Nephron progenitor cell (in vitro differentiated cells): ENCODE measurements at places on chromosomes 1 and 21.

GRCh38 chr1:47411436-47411835 is 4.6 kb upstream of the FOXE3 start:
- no peak for DNase-seq

DNA sequence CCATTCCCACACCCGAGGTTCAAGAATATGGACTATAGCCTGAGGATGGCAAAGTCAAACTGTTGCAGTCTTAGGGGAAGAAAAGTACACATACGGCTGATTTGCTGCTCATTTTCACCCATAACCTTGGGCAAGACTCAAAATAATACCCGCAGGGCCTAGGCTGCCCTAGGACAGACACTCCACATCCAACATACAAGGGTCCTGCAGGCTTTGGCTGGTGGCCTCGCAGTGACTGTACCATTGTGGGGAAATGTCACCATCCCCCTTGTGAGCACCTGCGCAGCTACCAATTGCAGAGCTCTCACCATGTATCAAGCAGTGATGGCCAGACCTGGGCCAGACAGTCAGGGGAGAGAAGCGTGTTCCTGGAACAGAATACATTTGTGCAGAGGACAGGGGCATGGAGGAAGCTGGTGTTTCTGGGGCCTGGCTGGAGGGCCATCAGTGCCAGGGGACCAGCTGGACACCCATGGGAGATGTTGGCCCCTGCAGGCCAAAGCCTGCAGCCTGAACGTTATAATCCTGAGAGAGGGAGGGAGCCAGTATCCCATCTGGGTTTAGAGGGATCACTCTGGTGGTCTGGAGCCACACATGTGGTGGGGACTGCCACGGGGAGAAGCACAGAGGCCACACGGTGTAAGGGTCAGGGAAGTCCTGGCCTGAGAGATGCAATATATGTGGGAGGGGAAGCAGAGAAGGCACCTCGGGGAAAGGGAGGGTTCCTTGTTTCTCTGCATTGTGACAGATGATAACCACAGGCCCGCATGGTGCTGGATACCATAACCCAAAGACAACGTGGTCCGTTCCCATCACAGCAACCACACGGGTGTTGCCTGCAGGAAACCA is 101.2 kb downstream of the GLIS1 start:
- no peak for DNase-seq

DNA sequence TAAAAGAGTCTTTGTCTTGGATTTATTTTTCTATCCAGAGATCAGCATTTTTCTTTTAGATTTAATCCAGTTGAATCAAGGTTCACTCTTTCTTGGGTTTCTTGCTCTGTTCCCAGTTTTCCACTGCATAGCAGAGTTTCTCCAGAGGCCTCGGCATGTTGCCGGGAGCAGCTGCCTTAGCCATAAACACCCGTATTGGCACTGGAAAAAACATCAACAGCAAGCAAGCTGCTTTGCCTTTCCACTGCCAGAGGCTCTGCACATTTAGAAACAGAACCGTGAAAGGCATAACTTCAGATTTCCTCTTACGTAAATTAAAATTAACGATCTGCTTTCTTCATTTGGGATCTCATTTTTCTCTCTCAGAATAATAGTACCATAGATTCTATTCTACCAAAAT is 181.8 kb upstream of the L1TD1 start:
- no peak for DNase-seq

GRCh38 chr1:153352523-153352922 is 3.9 kb upstream of the PGLYRP4 start:
- peak; percentile 68 for DNase-seq

DNA sequence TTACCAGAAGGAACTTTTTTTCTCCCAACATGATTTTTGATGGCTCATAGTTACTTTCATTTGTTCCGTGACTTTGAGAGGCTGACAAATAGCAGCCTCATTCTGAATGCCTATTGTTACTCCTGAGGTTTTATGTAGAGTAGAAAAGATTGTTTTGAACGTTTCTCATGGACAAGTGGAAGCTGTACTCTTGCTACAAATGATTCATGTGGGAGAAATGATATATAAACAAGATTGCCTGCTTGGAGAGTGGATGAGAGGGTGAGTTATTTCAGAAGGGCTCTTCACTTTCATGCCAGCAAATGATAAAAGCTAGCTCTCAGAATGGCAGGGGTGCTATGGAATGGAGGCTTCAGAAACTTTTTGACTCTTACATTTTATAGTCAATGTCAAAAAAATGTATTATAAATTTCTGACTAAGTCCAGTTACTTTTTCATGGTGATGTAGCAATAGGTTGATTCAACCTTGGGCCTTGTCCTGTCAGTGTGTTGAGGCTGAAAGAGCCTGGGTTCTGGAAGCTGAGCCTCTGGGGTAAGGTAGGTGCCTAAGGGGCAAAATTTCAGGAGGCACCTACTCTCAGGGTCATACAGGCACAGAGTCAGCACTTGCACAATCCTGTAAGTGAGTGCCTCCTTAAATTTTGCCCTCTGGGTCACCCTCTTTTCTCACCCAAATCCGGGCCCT is 19.4 kb downstream of the JUN start:
- no peak for DNase-seq

DNA sequence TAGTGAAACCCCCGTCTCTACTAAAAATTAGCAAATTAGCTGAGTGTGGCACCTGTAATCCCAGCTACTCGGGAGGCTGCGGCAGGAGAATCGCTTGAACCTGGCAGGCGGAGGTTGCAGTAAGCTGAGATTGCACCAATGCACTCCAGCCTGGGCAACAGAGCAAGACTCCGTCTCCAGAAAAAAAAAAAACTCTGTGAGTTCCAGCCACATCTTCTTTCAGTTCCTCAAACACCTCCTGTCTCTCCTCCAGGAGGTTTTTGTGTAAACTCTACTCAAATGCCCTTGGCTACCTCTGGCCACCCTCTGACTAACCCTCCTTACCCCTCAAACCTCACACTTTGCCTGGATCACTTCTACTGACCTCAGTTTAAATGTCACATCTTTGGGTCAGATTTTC is 38.1 kb downstream of the RCSD1 start:
- DNase-seq, result no peak

DNA sequence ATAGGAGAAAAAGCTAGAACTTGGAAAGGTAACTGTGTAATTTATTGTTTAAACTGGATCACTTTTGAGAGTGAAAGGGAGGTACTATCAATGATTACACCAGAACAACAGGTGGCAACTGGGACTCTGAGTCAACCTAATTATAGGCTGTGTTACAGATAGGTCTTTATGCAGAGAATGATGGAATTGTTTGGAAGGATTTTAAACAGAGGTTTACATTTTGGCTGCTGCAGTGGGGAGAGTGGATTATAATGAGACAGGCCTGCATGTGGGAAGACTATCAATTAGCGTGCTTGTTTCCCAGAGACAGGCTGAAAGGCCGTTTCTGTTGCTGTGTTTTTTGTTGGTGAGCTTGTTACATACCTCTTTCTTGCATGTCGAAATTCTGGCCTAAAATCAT is 432.9 kb downstream of the PLA2G4A start:
- DNase-seq, result no peak

GRCh38 chr1:235098547-235098946 is 30.1 kb downstream of the TOMM20 start:
- no peak for DNase-seq

DNA sequence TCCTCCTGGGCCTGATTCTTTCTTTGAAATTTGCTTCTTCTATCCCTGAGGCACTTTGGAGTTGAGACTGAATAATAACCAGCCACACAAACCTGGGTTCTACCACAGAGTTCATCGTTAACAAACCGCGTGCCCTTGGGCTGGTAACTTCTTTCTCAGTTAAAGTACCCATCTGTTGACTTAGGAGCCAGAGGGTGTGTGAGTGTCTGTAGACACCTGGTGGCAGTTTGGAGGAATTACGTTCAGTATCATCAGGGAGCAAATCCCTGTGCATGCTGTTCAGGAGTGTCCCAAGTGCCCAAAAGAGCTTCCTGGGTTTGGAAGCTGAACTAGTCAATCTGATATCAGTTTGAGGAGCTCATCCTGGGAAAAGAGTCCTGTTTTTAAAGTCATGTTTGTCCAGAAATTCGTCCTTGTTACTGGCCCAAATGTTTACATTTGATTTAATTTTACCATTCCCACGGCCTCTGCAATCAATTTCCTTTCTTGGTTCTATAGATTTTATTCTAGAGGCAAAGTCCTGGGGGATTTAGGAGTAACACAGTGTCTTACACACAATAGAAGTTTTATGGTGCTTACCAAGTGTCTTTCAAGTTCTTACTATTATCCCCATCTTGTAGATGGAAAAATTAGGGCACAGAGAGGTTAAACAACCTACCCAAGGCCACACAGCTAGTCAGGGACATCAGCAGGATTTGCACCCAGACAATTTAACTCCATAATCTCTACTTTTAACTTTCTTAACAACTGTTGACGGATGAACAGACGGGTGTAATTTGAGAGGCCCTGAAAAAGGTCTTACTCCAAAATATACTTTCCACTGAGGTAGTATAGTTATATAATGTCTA is 26.7 kb upstream of the RPTN start:
- peak; percentile 5 for DNase-seq

GRCh38 chr1:225440380-225441221 is 12.8 kb upstream of the LBR start:
- DNase-seq, result no peak

DNA sequence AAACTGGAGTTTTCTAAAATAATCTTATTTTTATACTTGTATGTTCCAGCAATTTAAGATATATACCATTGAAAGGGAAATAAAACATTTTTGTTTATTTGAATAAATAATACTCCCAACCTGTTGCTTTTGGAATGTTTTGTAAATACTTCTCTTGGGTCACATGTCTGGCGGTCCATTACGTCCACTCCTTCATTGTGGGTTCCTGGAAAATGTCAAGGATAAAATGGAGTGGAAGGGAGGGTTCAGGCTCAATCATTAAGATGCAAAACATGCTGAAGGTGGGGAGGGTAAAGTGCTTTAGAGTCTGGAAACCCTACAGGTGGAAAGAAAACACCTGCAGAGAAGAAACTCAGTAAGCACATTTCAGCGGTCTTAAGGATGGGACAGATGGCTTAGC is 34.2 kb upstream of the FAM3B start:
- no peak for DNase-seq

DNA sequence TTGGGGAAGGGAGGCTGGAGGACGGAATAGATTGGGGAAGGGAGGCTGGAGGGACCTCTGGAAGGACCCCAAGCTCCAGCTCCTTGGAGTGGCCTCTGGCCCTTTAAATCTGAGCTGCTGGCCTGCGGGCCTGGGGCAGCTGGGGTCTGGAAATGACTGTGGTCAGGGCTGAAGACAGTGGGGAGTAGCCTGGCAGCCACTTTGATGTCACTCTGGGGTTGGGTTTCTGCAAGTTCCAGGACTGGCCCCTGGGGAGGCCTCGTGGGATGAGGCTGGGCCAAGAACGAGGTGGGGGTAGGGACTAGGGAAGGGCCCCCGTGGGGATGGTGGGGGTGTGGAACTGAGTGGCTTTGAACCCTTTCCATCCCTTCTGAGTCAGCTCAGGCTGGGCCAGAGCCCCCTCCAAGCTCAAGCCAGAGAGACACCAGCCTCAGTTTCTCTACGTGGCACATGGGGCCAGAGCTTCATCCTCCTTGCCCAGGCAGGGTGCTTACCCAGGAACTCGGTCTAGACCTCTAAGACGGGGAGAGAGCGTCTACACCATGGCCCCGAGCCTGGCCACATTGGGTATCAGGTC is 59.7 kb downstream of the ALPL start:
- peak; percentile 29 for DNase-seq

DNA sequence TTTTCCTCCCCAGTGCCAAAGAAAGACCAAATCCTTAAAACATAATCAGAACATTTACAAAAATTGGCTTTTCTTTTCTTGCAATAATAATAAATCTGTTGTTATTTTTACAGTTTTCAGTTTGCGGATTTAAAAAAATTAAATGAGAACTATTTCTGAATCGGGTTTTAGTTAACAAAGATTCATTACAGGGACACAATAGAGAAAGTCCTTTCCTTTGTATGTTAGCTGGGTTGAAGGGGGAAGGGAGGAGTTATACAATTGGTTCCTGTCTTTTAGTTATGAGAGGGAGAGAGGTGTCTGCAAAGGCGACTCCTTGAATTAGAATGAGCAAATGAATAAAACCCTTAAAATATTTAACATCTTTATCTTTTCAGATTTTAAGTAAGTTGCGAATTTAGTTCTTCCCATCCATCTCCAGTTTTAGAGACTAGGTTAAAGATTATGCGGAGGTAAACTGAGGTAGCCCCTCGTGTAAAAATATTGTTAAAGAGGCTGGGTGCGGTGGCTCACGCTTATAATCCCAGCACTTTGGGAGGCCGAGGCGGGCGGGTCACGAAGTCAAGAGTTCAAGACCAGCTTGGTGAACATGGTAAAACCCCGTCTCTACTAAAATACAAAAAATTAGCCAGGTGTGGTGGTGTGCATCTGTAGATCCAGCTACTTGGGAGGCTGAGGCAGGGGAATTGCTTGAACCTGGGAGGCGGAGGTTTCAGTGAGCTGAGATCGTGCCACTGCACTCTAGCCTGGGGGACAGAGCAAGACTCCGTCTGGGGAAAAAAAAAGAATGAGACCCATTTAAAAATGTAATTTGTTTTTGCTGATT is 3.9 kb downstream of the SPEN start:
- no peak for DNase-seq

- no peak for DNase-seq
Measured at GRCh38 chr1:41286992-41287391, 44.9 kb upstream of the SCMH1 start.

DNA sequence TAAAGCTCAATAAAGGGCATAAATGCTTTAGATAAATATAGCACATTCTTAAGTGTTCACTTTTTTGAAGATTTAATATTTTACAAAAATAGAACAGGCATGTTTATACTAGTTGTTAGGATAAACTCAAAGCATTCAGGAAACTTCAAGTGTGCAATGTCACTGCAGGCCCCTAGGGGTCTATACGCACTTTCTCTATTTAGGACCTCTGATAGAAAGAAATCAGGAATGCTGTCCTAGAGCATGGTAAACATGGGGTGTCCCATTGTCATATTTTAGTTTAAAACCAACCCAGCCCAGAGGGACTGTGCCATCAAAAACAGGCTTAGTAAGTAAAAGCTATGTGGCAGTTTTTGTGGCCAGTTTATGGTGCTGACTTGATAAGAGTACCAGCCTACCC is 102.2 kb downstream of the BARHL2 start:
- no peak for DNase-seq

GRCh38 chr1:70864302-70864701 is 183.3 kb downstream of the PTGER3 start:
- no peak for DNase-seq

GRCh38 chr1:170863621-170864020 is 71.7 kb upstream of the MROH9 start:
- DNase-seq, result no peak

GRCh38 chr1:184350573-184350972 is 36.3 kb upstream of the C1orf21 start:
- no peak for DNase-seq

DNA sequence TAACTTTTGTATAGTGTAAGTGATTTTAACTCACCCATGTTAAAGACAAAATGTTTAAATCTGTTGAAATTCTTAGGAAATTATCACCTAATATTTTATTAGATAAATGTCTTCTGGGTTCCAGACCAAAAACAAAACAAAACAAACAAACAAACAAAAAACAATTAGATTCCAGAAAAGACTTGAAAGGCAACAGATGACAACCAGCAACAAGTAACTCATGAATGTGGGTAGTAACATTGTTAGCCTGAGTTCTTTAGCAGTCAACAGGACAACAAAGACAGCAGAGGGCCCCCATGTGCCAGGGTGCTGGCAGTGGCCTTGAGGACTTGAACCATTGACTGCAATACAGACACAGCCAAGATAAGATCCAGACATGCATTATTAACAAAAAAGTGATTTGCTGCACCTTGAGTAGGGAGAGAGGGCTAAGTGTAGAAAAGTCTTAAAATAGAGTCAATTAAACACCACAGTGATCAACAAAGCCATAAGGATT is 2.4 kb upstream of the CD247 start:
- no peak for DNase-seq
